ENCODE measurements at places on chromosomes 7 and 10.

GRCh38 chr7:142557971-142558582 is 191.2 kb upstream of the PRSS1 start:
- DNase-seq = peak; percentile 3

DNA sequence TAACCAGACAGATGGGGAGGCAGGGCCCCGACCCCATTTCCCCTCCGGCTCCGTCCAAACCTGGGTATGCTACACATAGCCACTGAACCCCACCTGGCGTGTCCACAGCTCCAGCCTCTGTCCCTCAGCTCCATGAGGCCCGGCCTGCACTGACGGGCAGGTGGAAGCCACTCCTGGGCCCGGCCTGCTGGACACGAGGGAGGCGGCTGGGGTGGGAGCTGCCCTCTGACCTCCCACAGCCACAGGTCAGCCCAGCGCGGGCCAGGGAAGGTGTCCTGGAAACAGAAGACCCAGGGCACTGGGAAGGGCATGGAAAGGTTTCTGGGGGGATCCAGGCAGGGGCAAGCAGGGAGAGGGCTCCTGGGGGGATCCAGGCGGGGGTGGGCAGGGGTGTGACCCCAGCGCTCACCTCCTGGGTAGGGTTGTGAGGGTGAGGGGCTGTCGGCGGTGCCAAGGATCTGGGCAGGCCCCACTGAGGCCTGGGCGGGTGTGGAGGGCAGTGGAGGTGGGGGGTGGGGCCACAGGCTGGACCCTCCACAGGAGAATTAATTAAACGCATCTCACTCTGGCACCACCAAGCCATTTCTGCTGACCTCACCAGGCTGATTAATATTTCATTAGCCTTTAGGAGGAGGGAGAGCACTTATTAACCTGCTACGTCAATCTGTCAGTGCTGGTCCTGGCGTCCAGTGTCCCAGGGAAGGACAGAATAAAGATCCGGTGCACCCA is 108.9 kb downstream of the UNCX start:
- no peak for DNase-seq

DNA sequence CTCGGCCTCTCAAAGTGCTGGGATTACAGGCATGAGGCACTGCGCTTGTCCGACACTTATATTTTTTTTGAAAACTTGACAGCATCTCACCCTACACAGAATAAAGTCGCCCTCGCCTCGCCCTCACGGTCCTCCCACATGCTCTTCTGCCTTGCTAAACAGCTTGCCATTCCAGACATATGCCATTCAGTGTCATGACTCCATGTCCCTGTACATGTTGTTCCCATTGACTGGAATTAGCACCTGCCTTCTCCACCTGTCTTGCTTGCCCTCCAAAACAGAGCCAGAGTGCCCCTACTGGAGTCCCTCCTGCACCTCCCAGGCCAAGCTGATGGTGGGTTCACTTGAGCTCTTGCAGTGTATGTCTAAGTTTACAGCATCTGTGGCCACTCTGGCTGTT is 6.2 kb downstream of the NIPSNAP2 start:
- DNase-seq = no peak

DNA sequence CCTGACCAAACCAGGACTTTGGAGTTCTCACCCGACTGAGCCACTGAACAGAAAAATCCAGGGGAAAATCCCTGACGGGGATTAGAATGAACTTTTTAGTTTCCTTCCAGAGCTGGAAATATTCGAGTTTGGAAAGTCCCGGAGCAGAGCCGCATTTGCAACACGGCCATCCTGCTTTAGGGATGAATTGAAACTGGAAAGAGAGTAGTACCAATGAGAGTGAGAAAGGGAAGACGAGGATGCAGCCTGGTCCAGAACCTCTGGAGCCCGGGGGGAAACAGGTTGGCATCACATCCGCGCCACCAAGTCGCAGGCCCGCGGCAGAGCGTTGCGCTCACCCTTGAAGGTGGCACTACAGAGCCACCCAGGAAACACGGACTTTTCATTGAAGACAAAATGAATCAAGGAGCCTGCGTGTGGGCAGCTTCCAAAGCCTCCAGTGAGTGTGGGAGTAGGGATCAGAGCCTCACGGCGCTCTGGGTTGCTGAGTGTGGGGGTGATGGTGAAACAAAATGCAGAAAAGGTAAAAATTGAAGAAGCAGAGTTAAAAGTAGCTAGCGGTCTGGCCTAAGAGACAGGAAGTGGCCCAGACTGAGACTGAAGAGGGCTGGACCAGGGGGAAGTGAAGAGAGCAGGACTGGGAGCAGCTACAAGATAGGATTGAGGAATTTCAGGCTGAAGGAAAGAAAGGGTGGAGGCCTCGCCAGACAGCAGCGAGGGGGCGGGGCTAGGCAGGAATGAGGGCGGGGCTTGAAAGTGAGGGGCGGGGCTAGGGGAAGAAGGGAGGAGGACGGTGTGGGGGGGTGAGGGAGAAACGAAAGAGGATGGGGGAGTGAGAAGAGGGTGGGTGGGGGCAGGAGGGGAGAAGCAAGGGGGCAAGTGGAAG is 1.8 kb downstream of the SMURF1 start:
- peak; percentile 75 for DNase-seq

- DNase-seq = no peak
Observed at GRCh38 chr7:43054052-43054722, 58.3 kb upstream of the HECW1 start.

DNA sequence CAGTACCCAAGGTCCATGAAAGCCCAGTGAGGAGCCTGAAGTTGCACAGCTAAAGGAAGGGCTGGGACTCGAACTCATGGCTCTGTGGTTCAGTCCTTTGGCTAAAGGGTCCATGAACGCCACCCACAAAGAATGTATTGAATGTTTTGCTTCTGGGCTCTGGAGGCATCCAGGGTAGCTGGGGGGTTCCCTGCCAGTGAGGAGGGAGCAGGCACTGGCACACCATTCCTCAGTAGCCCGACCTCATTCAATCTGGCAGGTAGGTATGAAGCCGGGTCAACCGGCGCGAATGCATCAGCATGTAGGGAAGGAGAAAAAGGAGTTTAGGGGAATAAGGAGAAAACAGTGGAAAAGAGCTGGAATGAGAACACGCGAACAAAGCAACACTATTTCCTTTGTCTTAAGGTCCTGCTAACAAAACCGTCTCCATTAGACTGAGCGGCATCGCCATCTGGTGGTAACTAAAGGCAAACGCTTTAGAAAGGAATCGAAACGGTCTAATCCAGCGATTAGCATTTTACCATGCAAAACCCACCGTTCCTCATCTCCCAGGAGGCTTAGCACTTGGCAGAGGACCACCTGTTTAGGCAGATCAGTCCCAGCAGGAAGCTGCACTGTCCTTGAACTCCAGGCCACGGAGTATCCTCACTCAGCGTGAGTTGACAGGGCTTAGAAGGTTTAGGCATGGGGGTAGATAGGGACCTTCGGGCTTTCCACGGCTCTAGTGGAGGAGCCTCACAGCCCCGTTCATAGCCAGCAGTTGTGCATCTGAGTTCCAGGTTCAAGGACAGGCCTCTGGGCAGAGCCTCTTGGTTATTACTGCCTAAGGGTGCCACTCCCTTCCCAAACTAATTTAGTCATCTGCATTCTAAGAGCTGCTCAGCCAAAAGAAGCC is 122.8 kb downstream of the UBE2H start:
- DNase-seq = peak; percentile 83

GRCh38 chr7:103809229-103809994 is 180.0 kb downstream of the RELN start:
- DNase-seq = no peak

GRCh38 chr7:3432911-3433310 is 131.9 kb downstream of the SDK1 start:
- DNase-seq = no peak

- DNase-seq = no peak
Observed at GRCh38 chr7:66185680-66186187, 19.4 kb upstream of the TPST1 start.

DNA sequence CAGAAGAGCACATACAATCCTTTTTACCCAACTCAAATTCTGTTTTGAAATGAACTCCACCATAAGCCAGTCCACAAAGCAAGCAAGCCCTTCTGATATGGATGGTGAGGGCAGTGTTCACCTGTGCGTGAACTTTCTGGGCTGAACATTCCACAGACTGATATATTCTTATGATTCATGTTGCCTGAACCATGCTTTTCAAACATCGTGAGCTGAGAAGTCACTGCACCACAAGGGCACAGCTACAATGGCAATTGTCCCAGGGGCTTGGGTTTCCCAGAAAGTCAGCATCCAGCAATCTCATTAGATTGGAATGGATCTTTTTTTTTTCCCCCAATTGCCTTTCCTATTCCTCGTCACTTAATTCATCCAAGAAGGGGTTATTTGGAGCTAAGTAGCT is 86.9 kb upstream of the ZNF438 start:
- no peak for DNase-seq

DNA sequence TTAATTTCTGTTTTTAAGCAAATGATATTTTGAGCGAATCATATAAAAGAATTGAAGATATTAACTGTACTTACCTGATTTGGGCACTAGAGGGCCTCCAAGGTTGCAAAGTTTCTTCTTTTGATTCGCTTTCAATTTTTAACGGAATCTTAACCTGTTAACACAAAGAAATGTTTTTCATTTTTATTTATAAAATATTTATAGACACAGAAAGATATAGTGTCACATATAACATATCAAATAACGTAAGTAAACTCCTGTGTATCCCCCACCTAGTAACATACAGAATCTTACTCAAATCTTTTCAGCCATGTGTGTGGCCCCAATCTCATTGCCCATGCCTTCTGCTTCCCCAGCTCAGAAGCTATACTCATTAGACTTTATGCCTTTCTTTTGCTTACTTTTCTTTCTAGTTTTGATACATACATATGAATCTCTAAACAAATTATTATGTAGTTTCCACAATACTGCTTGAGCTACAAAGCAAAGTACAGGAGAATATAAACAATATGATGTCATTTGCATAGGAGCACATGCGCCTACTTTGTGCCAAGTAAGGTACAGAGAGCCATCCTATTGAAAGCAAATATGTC is 49.5 kb upstream of the ZPBP start:
- DNase-seq = peak; percentile 3

DNA sequence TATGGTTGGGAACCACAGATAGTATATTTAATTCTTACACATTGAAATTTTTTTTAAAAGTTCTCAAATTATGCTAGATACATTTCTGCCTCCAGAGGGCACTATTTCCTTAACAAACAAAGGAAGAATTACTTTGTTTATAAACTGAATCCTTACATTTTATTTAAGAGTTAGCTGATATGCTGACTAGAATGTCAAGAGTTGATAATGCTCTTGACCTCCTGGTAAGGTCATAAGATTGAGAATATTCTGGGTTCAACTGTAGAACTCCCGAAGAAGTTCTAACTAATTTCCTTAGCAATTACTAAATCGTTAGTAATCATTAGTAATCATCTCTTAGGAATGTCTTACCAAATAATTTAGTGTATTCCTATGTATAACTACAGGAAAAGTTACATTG is 95.3 kb upstream of the CYP26C1 start:
- peak; percentile 23 for DNase-seq

DNA sequence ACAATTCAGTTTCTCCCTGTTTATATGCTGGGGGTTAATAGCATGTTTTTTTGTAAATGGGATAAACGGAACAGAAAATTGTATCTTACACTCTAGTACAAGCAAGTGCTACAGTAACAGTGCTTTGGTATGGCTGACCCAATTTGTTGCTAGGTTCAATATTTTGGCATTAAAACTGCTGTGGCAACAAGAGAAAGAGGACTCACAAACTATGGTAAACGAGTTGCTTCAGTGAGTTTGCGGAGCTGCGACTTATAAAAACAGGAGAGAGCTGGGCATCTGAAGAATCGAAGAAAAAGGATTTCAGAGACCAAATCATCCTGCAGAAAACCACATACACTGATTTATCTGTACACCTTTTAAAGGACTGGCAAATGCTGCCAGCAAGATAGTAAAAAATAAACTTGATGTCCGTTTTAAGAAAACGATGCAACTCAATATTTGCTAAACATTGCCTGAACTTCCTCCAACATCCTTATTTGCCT is 2.2 kb downstream of the GLUD1 start:
- peak; percentile 61 for DNase-seq

DNA sequence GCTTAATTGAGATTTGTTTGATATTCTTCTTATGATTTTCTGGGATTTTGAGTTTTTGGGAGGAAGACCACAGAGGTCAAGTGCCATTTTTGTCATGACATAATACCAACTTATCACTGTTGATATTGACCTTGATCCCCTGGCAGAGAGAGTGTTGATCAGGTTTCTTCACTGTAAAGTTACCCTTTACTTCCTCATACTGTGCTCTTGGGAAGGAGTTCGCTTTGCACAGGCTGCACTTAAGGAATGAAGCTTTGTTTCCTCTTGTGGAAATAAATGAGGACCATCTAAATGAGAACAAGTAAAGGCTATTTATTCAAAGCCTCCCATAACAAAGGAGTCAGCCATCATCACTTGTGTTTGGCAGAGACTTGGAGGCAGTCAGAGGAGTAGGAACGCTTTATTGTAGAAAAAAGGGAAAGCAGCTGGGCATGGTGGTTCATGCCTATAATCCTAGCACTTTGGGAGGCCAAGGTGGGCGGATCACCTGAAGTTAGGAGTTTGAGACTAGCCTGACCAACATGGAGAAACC is 16.1 kb downstream of the ST7 start:
- no peak for DNase-seq

GRCh38 chr10:88551246-88551645 is 31.9 kb downstream of the RNLS start:
- DNase-seq = no peak

GRCh38 chr7:72321081-72321480 is 91.1 kb downstream of the CALN1 start:
- no peak for DNase-seq

- DNase-seq = no peak
Observed at GRCh38 chr7:112067200-112067599, 139.0 kb downstream of the DOCK4 start.

GRCh38 chr10:71472912-71473311 is 76.2 kb downstream of the CDH23 start:
- DNase-seq = no peak

DNA sequence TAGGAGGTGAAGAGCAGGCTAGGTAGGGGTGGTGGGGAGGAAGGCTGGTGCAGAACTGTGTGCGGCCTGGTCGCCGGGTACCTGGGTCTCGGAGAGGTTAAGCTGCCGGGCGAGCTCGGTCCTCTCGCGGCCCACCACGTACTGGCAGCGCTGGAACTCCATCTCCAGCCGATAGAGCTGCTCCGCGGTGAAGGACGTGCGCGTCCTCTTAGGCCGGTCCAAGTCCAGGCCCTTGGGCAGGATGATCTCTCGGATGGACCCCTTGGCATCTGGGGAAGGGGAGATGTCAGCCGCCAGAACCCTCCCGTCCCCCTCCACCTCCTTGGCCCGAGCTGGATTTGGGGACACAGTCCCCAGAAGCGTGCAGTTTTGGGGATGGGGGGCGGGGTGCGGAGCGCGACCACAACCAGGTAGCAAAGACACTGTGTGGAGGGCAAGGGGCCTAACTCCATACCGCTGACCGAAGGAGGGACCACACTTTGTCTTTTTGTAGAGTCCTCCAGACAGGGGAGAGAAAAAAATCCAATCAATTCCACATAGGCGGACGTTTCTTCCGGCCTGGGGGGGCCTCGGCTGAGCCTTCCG is 1.6 kb downstream of the VAX1 start:
- DNase-seq = no peak

GRCh38 chr7:88311675-88312036 is 5.0 kb upstream of the STEAP4 start:
- DNase-seq = no peak

Data from midbrain (tissue), 1 donor.